Stimulated activated CD4-positive, alpha-beta T cell treated with anti-CD3 and anti-CD28 coated beads, TNF-alpha, amount 100 ng/mL, for 24 hours (primary cell): ENCODE measurements at places on chromosomes 12 and 14.

DNA sequence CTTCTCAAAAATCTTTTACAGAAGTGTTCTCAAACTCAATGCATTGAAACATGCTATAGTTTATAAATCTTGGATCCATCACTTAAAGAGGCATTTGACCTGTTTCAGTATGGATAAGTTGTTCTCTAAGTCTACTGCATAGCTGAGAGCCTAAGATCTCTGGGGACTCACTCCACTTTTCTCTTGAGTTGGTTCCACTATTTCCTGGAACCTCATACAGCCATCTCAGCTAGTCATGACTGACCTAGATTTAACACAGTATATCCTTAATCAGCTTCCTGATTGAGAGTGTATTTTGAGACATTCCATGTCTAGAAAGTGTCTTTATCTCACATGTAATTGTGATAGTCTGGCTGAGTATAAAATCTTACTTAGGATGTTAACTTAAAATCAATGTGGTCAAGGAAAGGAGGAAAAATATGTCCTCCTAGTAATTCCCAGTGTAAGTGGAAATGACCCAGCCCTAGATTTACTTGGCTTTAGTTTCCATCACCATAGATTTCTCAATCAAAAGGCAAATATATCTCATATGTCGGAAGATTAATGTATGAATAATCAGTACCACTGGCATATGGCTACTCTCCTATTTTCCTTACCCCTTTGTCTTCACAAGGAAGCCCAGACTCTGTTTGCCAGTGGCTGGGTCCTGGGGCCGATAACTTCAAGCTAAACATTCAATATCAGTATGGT, 61.9 kb downstream of the KICS2 start:
- DNase-seq, result no peak

DNA sequence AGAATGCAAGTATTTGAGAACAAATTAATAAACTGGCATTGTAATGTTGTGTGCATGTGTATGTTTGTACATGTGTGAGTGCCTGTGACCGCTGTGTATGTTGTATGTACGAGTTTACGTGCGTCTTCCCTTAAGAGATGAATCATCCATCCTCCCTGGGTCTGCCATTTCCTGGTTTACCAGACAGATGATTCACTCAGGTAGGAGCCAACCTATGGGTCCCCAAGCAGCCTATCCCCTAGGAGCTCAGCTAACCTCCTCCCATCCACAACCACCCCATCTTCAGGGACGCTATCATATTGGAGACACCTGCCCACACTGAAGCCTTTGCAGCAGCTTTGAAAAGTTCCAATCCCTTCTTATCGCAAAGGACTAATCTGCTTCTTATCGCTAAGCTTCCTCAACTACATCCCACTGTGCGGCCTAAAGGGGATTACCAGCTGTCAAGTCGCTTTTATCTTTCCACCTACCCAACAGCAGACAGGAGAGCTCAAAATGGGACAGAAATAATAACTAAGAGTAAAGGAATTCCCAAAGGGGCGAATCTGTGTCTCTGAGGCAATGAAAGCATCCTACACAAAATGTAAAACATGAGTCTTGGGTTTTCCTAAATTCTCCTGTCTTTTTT, 81.5 kb upstream of the TMCC3 start:
- no peak for DNase-seq

DNA sequence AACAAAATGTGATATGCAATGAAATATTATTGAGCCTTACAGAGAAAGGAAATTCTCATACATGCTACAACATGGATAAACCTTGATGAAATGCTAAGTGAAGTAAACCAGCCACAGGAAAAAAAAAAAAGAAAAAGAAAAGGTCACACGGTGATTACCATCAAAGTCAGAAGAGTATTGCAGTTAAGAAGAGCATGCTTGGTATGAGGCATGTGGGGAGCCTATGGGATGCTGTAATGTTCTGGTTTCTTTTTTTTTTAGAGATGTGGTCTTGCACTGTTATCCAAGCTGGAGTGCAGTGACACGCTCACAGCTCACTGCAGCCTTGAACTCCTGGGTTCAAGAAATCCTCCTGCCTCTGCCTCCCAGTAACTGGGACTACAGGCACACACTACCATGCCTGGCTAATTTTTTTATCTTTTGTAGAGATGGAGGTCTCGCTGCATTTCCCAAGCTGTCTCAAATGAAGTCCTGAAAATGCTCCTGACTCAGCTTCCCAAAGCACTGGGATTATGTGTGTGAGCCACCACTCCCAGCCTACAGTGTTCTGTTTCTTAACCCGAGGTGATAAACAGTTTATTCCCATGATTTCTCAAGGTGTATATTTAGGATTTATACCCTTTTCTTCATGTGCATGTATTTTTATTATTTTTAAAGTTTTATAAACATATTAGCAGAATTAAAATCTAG, 96.2 kb downstream of the SEC23A start:
- DNase-seq, result no peak

GRCh38 chr14:81990312-81990761, 456.7 kb upstream of the SEL1L start:
- DNase-seq, result peak; percentile 11

DNA sequence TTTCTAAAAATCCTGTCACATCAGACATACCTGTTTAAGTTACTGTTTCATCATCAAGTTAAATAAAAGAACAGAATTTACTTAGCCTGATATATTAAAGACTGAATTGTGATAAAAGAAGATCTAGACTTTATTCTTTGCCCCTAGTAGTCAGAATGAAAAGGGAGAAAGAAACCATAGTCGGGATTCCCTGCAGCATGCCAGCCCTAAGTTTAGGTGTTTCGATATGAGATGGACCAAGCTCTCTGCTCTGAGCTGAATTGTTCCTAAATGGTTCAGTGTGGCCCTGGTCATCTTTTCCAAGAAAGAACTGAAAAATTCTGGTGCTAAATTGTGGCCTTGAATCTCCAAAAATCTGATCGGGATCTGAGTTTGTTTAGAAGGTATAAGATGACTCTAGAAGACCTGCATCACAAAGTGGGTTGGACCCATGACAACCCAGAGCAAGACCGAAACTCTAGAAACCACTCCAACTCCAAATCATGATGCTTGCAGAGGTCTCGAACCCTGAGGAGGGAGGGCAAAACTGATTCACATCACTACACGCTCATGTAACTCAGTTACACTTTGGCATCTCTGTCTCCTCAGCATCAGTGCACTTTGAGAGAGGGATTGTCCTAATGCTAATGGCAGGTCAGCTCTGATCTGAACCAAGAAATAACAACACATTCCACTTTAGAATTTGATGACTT, 15.7 kb downstream of the PTGER2 start:
- no peak for DNase-seq
